ENCODE measurements at places on chromosomes 6 and 20.

- DNase-seq = no peak
These were observed 409.3 kb upstream of the RUNX2 start for GRCh38 chr6:44918671-44919296.

DNA sequence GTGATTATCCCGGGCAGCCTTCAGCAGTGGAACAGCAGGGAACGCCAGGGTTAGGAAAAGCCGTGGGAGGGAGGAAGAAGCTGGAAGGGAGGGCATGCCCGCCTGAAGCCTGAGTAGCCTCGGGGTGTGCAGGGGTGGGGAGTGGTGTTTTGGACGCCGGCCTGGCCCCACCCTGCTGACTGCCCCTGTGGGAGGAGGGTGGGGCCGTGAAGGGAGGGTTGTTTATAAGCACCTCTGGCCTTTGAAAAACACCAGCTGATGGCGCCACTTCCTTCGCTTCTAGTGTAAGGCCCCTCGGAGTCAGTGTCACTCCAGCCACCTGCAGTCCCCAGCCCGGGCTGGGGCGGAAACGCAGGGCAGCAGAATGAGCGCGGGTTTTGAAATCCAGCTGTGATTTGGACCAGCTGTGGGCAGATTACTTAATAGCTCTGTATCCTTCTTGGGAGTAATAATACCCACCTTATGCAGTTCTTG, 52.8 kb upstream of the BMP6 start:
- no peak for DNase-seq

DNA sequence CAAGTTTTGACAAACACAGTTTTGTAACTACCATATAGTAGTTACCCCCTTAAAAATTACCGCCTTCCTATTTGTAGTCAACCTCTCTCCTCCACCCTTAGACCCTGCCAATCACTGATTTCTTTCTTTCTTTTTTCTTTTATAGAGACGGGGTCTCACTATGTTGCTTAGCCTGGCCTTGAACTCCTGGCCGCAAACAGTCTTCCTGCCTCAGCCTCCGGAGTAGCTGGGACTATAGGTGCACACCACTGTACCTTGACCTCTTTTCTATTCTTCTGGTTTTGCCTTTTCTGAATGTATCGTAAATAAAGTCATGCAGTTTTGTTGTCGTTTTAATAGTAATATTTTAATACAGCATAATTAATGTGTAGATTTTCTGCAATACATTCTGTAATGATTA, 460.3 kb downstream of the EPM2A start:
- no peak for DNase-seq

DNA sequence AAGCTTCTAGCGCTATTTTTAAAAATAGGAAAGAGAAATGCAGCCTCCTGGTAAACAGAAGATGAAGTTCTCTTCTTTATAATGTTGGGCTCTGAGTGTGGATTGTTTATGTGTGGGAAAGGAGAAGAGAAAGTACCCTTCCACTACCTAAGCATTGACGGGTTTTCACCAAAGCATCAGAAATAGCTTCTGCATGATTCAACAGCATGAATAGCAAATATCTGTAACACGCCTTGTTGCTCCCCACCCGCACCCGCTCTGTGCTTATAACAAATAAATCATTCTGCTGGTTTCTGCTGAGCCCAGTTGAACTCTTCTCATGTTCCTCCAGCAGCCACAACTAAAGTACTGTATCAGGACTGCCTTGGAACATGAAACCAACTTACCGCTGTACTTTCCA, 20.7 kb downstream of the TXLNB start:
- no peak for DNase-seq

- DNase-seq = no peak
These were observed 925.0 kb upstream of the MAN1A1 start for GRCh38 chr6:120274547-120274946.

DNA sequence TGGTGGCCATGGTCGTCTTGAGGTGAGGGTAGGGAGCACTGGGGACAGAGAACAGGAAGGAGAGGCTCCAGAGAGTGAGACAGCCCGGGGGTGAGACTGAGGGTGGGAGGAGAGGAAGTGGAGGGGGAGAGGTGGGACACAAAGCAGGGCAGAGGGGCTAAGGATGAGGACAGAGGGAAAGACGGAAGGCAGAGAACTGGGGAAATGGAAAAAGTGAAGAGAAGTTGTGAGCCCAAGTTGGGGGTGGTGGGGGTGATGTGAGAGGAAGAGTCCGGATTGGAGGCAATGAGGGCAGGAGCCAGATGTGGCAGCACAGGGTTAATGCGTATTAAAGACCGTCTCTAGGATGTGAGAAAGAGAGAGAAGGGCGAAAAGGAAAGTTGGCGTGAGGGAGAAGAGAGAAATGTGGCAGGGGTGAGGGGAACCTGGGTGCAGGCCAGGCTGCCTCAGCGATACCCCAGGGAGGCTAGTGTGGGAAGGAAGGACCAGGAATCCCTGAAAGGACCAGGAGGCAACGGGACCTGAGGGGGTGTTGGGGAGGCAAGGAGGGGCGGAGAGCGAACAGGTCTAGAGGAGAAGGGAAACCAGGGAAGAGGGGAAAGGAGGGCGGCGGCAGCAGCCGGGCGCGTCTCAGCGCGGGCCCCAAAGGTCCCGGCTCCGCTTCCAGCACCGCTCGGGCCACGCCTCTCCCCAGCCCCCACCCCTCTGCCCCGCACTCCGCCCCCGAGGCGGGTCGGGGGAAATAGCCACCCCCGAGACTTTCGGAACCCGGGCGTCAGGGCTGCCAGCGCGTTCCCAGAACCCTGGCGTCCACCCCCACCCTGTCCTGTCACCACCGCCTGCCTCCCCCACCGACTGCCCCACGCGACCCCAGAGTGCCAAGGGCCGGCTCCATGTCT, at the start of gene PPP1R18:
PPP1R18 (minus strand) TSS at position 637 of the 899 bp plus-strand sequence; CDS start at position 10, 627 bp downstream.
- peak; percentile 60 for DNase-seq

DNA sequence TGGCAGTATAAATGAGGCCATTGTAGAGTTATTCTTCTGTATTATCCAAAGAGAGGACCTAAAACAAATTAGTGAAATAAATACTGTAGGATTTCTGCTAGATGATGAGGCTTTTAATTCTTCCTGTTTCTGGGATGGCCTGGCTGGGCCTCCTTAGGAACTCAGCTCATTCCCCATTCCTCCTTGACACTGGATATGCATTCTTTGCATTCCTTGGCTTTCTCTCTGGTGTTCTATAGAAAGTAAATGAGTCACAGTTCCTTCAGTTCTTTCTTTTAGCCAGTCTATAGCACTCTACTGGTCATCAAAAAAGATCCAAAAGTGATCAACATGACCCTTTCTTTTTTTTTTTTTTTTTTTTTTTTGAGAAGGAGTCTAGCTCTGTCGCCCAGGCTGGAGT, 8.6 kb downstream of the OR10C1 start:
- no peak for DNase-seq

GRCh38 chr6:146700078-146700686, 101.4 kb downstream of the ADGB start:
- DNase-seq = no peak

DNA sequence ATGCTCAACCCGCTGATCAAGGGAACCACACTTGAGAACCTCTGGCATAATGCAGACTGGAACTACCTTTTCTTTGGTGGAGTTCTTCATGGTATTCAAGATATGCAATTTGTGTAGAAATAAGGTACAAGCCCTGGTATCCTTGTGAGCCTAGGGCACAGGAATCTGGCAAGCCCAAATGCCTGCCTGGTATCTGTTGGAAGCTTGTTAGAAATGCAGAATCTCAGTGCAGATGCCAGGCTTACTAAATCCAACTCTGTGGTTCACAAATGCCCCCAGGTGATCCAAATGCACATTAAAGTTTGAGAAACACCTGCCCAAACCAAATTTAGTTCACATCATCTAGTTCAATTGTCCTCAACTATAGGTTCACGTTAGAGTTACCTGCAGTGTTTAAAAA, 159.8 kb upstream of the LAMP5 start:
- no peak for DNase-seq

Measured in stimulated activated CD4-positive, alpha-beta T cell treated with anti-CD3 and anti-CD28 coated beads, Interleukin-1b, Interleukin-23, amount 100 ng/mL, for 1 hour (primary cell).